Retinal pigment epithelial cell (primary cell): ENCODE measurements at places on chromosomes 7 and 10.

GRCh38 chr7:47337531-47337930 is 244.4 kb downstream of the TNS3 start:
- no peak for DNase-seq

DNA sequence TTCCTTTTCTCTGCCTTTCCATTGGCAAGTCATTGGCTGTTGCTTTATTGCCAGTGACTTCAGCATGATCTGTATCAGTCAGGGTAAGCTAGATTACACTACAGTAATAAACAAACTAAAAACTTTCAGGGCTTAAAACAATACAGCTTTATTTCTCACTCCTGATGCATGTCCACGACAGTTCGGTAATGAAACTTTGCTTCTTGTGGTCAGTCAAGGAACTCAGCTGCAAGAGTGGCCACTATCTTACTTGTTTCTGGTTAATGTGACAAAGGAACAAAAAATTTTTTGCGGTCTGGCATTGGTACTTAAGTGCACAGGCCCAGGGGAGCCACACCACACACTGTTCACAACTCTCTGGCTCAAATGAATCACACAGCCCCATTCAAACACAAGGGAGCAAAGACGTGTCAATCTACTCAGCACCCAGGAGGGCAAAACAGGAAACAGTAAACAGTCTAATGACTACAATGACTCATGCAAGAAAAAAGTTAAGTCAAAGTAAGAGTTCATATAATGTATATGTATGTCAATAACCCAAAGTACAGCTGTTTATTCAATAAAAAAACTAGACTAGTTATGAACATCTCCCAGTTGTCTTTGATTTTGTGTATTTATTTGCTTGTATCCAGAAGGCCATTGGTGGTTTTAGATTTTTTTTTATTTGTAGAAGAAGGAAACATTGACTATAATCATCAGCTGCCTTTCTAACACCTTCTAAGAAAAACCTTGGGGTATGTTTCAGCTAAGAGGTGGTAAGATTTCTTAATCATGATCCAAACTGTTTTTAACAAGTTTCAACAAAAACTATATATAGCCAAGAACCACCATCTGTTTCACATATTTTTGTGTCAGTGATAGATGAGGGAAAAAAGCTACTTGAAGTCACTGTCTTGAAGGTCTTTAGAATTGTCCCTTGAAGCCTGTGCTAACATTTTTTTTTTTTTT is 134.4 kb upstream of the FAM3C start:
- DNase-seq = peak; percentile 96

DNA sequence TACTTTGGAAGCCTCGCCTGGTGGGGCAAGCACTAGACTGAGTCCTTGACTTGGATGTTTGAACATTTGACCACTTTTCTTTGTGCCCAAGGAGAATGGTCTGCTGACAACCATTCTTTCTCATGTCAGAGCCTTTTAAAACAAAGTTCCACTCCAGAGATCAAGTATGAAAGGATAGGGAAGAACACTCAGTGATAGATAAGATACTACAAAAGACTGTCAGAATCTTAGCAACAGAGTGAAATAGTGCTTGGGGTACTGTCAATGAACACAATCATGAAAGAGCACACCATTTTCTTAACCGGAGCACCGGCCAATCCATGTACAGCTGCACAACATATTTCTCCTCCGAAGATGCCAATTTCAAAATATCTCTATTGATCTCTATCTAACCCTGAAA is 82.8 kb upstream of the ADO start:
- DNase-seq = no peak

DNA sequence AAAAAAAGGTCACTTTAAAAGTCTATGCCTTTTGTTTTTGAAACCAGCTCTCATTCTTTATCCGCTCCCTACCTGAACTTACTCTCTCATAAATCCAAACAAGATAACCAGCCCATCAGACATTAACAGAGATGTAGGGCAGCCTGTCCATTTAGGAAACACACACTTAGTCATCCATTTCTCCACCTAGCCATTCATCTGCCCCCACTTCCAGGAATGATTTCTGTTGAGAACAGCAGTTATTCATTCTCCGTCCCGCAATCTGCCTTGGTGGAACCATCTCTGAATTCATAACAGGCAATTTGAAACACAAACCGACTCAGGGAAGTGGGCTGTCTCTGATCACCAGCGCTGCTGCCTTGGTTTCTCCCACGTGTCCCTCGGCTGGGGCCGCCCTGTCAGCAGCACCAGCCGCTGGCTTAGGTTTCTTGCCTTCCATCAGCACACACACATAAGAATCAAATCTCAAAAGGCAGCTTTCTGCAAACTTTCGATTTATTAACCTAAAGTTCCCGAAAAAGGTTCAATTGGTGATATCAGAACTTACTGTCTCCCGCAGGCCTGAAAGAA is 528.2 kb upstream of the NRP1 start:
- no peak for DNase-seq

- no peak for DNase-seq
Observed at GRCh38 chr7:44162179-44162578, 21.0 kb upstream of the MYL7 start.

DNA sequence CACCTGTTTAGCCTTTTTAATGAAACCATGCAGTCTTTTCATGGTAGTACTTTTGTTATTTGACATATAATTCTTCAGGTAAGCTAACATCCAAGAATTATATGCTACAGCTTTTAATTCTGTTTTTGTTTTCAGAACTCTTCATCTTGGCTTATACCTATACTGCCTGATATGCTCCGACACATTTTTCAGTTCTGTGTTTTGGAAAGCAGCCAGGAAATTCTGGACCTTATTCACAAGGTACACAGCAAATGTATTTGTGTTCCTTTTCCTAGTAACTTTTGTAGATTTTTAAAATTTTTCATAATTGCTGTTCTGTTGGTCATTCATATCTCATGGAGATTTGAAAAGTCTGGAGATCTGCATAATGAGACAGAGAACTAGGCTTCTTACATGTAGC is 56.7 kb downstream of the BTAF1 start:
- DNase-seq = no peak
